ENCODE measurements at places on chromosomes 1 and 21. TPM values are rescaled to one million over a fixed set of nuclear protein-coding genes. Genes with fewer than 3 reads are reported as not detected.

The TMPRSS15 gene
- total RNA-seq, result not detected

DNA sequence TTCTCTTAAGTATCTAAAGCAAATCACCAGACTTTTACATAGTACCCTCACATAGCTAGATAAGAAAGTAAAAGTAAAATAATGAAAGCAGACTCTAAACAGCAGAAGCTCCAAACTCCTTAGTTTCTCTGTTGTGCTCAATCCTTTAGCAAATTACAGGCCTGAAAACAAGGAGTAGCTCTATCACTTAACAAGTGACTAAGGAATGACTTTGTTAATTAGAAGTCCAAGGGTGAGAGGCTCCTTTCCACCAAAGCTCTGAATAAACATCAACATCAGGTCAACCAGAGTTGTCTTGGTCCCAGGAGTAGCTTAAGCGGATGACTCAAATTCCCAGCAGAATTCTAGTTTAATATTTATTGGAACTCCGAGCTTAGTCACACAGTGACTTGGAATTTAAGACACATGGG is 5.9 kb downstream of the NRIP1 start:
- no peak for DNase-seq
- H3K4me1 ChIP-seq, result no peaks in the 10 kb centered on the region
- H3K27ac ChIP-seq, result peak overlapping the region; percentile 32
- no peaks in the 10 kb centered on the region for H3K36me3 ChIP-seq
- no peak overlapping the region for H3K4me3 ChIP-seq

The PRAMEF6 gene
- not detected for total RNA-seq

DNA sequence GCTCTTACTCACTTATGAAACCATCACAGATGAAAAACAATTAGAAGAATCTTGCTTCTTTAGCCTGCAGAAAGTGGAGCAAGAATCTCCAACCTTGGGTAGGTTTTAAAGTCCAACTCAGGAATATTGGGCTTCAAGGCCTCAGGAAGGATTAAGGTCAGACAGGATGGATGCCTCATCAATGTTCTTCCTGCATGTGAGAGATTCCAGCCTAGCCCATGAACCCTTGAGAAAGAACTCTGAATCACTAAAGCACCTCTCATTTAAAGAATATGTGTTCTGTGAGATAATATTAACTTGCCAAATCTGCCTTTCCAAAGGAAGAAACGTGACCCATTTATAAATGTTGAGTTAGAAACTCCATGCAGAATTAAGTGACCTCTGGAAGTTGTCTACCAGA is 345.2 kb upstream of the CAMK1G start:
- no peaks in the 10 kb centered on the region for H3K27me3 ChIP-seq
- no peak overlapping the region for H3K4me3 ChIP-seq
- no peaks in the 10 kb centered on the region for H3K4me1 ChIP-seq
- H3K27ac ChIP-seq, result no peak overlapping the region
- no peaks in the 10 kb centered on the region for H3K36me3 ChIP-seq
- DNase-seq, result no peak

GRCh38 chr1:225863167-225863566 is 19.0 kb downstream of the TMEM63A start:
- H3K27me3 ChIP-seq, result no peaks in the 10 kb centered on the region
- peaks cover 4% of the 10 kb centered on the region for H3K36me3 ChIP-seq
- H3K4me3 ChIP-seq, result no peak overlapping the region
- no peak for DNase-seq

The SEMA6C gene
- total RNA-seq, result 6.4 TPM

DNA sequence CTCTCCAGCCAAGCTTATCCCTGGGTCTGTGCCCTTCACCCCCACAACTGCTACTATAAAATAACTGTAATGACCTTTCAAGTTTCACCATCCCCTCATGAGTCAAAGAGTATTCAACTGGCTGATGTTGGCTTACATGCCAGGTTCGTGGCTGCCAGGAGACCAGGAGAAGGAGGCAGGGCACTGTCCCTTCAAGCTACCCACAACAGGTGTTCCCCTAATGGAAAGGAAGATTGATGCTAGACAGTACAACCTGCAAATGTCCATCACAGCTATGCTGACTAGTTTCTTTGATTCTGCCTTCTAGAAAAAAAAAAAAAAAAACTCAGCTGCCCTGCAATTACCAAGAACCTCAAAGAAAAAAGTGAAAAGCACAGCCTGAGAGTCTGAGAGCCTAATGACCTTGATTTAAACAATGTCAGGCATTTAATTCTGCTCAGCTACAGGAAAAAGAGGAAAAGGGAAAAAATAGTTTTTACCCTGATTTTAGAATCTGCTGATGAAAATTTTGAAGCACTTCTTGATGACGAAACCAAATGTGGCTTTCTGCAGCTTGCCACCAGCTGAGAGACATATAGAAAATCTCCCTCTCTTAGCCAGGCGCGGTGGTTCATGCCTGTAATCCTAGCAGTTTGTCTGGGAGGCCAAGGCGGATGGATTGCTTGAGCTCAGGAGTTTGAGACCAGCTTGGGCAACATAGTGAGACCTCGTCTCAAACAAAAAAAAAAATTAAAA is 82.7 kb upstream of the ROR1 start:
- H3K4me1 ChIP-seq, result no peaks in the 10 kb centered on the region
- H3K4me3 ChIP-seq, result no peak overlapping the region
- no peaks in the 10 kb centered on the region for H3K36me3 ChIP-seq
- DNase-seq, result no peak

The KCNN3 gene
- total RNA-seq, result 1.6 TPM

The FMO2 gene
- 79.5 TPM for total RNA-seq

- DNase-seq, result no peak
- H3K4me1 ChIP-seq, result no peaks in the 10 kb centered on the region
- H3K36me3 ChIP-seq, result no peaks in the 10 kb centered on the region
- H3K27ac ChIP-seq, result no peak overlapping the region
- no peaks in the 10 kb centered on the region for H3K27me3 ChIP-seq
- H3K4me3 ChIP-seq, result no peak overlapping the region
These were observed 17.1 kb downstream of the FBLIM1 start for GRCh38 chr1:15775706-15776105.

GRCh38 chr1:34479731-34480130 is 275.1 kb upstream of the GJB5 start:
- H3K27ac ChIP-seq, result no peak overlapping the region
- no peak overlapping the region for H3K4me3 ChIP-seq
- H3K4me1 ChIP-seq, result no peaks in the 10 kb centered on the region
- DNase-seq, result no peak
- H3K27me3 ChIP-seq, result no peaks in the 10 kb centered on the region
- H3K36me3 ChIP-seq, result no peaks in the 10 kb centered on the region

GRCh38 chr1:26031611-26032220 is 10.1 kb downstream of the EXTL1 start:
- peaks cover 3% of the 10 kb centered on the region for H3K4me1 ChIP-seq
- H3K36me3 ChIP-seq, result no peaks in the 10 kb centered on the region
- no peak for DNase-seq

The HTR6 gene
- not detected for total RNA-seq

The CDC42 gene
- total RNA-seq, result 192 TPM

DNA sequence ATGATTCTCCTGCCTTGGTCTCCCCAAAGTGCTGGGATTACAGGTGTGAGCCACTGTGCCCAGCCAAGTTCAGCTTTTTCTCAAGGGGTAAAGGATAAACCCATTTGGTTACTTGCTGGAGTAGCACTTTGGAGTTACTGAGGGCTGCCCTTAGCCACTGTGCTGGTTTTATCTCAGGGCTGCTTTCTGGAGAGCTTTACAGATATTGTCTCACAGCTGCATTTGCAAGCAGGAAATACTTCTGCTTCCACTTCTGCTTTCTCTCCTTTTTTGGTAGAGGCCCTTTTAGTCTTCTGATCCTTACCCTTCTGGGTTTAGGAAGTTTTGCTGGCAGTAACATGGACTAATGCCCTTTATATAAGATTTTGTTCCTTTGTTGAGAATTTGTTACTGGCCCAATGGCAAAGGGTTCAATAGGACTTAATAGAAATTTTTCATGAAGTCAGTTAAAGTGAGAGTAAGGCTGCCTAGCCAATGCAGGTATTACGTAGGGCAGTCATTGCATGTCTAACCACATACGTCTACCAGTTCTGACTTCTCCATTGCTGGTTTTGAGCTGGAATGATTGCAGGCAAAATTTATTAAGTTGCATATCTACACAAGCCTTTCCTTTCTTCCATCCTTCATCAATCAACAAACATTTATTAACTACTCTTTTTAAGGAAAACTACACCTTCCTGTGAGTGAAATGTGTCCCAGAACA is 24.4 kb downstream of the CAP1 start:
- H3K27me3 ChIP-seq, result no peaks in the 10 kb centered on the region
- H3K4me1 ChIP-seq, result no peaks in the 10 kb centered on the region
- H3K4me3 ChIP-seq, result no peak overlapping the region
- no peak for DNase-seq
- H3K27ac ChIP-seq, result no peak overlapping the region
- H3K36me3 ChIP-seq, result peaks cover 19% of the 10 kb centered on the region

DNA sequence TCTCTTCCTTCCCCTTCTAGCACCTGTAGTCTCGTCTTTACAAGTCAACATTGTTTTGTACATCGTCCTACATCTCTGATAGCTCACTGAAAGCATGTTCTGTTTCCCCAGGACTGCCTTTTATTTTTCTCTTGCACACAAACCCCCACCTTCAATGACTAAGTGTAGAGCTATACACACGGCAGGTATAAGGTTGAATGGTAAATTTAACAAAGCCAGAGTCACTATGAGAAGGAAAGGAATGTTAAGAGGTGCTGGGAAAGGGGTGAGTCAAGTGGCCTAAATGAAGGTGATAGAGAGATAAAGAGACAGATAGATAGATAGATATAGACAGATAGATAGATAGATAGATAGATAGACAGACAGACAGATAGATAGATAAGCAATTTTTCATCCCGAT is 134.3 kb upstream of the ATP1B1 start:
- no peak for DNase-seq
- H3K4me1 ChIP-seq, result peaks cover 6% of the 10 kb centered on the region
- no peaks in the 10 kb centered on the region for H3K27me3 ChIP-seq
- H3K36me3 ChIP-seq, result no peaks in the 10 kb centered on the region
- peak overlapping the region; percentile 76 for H3K27ac ChIP-seq
- H3K4me3 ChIP-seq, result no peak overlapping the region

The CCDC30 gene
- 14.0 TPM for total RNA-seq

DNA sequence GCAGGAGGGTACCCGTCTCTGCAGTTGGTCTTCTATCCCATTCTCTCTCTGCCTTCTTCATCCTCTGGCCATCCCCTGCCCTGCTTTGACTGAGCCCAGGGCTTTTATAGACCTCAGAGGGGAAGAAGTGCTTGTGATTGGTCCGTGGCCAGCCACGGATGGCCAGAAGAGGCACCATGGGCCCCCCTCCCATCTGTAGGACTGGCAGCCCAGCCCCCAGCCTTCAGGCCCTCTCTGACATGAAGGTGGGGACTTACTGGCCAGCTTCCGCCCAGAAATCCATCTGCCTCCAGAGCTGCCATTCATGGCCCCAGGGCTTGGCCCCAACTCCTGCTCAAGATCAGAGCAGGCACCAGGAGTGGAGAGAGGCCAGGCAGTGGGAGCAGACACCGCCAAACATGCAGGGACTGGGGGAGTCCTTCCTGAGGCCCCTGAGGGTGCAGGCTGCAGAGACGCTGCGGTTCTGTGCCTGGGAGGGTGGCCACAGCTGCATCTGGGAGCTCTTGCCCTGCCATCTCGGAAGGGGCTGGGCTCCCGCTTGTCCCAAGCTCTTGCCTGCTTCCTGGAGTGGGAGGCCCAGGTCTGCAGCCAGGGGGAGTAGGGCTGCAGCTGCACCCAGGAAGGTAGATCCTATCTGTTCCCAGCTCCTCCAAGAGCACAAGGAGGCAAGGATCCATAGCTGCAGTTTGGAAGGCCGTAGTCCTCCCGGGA is 698.6 kb upstream of the B3GALT2 start:
- H3K4me1 ChIP-seq, result no peaks in the 10 kb centered on the region
- H3K36me3 ChIP-seq, result no peaks in the 10 kb centered on the region
- H3K4me3 ChIP-seq, result no peak overlapping the region
- no peak overlapping the region for H3K27ac ChIP-seq
- no peaks in the 10 kb centered on the region for H3K27me3 ChIP-seq

- no peaks in the 10 kb centered on the region for H3K36me3 ChIP-seq
- DNase-seq, result no peak
- peaks cover 4% of the 10 kb centered on the region for H3K4me1 ChIP-seq
- no peak overlapping the region for H3K4me3 ChIP-seq
- H3K27ac ChIP-seq, result no peak overlapping the region
- no peaks in the 10 kb centered on the region for H3K27me3 ChIP-seq
These were observed 33.0 kb downstream of the KANK4 start for GRCh38 chr1:62285984-62286785.

The CTSE gene
- under 0.01 TPM for total RNA-seq

DNA sequence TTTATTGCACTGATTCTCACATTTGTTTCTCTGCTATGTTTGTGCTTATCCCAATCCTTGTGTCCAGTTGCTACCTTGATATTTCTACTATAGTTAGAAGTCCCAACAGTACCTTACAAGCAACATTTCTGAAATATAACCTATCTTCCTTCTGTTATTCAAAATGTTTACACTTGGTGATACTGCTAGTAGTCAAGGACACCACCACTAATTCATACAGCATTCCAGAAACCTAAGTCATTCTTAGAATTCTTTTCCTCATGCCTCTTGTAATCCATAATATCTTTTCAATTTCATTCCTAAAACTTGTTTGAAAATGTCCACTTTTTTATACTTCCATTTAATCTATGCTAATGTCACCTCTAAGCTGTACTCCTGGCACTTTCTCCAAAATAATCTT is 2132.1 kb downstream of the NCAM2 start:
- H3K36me3 ChIP-seq, result no peaks in the 10 kb centered on the region
- no peaks in the 10 kb centered on the region for H3K4me1 ChIP-seq
- DNase-seq, result no peak
- no peaks in the 10 kb centered on the region for H3K27me3 ChIP-seq
- H3K4me3 ChIP-seq, result no peak overlapping the region

GRCh38 chr1:194598098-194598497 is 1411.7 kb upstream of the B3GALT2 start:
- no peak overlapping the region for H3K4me3 ChIP-seq
- no peaks in the 10 kb centered on the region for H3K4me1 ChIP-seq
- H3K27ac ChIP-seq, result no peak overlapping the region
- no peak for DNase-seq

DNA sequence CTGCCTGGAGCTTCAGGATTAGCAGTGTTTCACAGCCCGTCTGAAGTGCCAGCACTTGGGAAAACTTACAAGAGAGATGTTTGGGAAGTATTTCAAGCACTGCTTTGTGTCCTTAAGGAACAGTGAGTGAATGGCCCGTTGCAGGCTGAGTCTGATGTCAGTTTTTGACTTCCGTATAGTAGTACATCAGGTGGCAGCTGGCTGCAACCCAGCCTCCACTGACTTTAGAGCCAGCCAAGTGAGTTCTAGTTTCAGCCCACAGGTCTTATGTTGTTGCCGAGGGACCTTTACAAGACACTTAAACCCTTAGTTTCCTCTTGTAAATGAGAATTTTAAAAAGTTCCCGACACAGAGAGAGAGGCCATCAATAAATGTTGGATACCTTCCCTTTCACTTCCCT is 35.0 kb downstream of the UCK2 start:
- H3K4me3 ChIP-seq, result no peak overlapping the region
- H3K27me3 ChIP-seq, result no peaks in the 10 kb centered on the region
- H3K36me3 ChIP-seq, result no peaks in the 10 kb centered on the region

The MIB2 gene
- total RNA-seq, result 32.0 TPM

- H3K36me3 ChIP-seq, result no peaks in the 10 kb centered on the region
- no peaks in the 10 kb centered on the region for H3K27me3 ChIP-seq
- peaks cover 11% of the 10 kb centered on the region for H3K4me1 ChIP-seq
- H3K4me3 ChIP-seq, result no peak overlapping the region
- DNase-seq, result peak; percentile 89
These were observed 36.9 kb upstream of the GPR37L1 start for GRCh38 chr1:202085682-202086373.

The HPDL gene
- 0.44 TPM for total RNA-seq

- no peaks in the 10 kb centered on the region for H3K36me3 ChIP-seq
- H3K27ac ChIP-seq, result no peak overlapping the region
- H3K4me3 ChIP-seq, result no peak overlapping the region
- H3K4me1 ChIP-seq, result no peaks in the 10 kb centered on the region
- no peaks in the 10 kb centered on the region for H3K27me3 ChIP-seq
These were observed 63.7 kb downstream of the TOR1AIP2 start for GRCh38 chr1:179813626-179814545.

Measured in breast epithelium (tissue), 4 donors.